ENCODE measurements at places on chromosomes 11 and 22.

GRCh38 chr11:112247201-112247600 lies 13.5 kb downstream of the PLET1 start:
- DNase-seq, result no peak

DNA sequence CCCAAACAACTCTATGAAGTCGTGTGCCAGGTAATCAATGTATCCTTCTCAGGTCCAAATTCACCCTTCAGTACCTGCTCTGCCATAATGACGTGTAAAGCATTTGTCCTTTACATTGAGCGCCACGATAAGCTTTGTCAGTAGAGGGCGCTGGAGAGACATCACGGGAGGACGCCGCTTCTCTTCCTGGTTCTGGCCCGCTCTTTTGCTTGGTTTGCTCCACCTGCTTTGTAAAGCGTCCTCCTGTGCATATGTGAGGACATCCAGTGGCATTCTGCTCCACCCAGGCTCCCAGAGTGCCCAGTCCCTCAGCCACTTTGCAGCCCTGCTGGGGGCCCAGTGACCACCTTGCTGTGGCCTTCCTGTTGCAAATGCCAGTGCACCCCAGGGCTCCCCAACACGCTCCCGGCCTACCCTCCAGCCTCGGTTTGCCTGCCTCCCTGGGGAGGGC lies 61.1 kb downstream of the WT1 start:
- peak; percentile 3 for DNase-seq

GRCh38 chr11:69272831-69273485 lies 21.0 kb upstream of the MYEOV start:
- DNase-seq, result no peak

DNA sequence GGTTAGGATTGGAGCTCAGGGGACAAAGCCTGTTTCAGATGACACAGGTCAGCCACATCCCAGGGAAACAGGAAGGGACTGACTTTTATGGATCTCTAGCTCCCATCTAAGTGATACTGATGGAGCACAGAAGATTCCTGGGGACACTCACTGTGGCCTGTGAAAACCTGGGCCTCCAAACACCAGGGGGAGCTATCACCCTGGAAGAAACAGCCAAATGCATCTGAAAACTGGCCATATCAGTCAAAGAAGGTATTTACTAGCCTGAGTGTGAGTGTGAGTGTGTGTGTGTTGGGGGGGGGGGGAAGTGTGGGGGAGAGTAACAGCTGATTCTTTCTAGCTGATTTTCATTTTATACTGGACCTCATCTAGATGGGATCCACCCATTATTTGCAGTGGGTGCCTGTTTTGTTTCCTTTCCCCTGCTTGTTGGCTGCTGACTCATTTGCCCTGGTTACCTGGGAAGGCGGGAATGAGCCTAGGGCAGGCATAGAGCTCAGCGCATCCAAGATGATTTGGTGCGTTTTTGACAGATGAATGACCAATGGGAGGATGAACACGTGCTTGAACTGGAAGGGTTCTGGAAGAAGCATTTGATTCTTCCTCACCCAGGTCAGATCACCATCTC lies 284.0 kb downstream of the KIRREL3 start:
- DNase-seq, result peak; percentile 61

GRCh38 chr11:59368238-59369022 lies 9.7 kb downstream of the OR5AN1 start:
- DNase-seq, result no peak

DNA sequence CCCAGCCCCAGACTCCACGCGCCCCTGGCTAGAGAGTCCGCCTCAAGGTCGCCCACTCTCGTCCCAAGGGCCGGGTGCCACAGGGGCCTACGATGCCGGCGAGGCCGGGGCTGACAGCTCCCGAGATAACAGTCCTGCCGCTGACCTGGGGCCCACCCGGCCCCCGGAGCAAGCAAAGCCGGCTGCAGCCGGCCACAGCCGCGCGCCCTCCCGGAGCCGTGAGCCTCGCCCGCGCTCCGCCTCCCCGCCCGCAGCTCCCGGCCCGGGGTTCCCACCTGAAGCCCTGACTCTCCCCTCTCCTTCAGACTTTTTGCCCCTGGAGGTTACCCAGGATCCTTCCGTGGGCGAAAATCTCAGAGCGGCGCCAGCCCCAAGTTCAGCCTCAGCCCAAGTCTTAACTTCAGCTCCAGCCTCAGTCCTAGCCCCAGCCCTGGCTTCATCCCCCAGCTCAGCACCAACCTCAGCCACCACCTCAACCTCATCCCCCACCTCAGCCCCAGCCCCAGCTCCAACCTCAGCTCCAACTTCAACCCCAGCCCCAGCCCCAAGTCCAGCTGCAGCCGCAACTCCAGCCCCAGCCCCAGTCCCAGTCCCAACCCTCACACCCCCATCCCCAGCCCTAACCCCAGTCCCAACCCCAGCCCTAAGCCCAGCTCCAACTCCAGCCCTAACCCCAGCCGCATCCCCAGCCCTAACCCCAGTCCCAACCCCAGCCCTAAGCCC lies 1.7 kb downstream of the KLHDC7B start:
- no peak for DNase-seq

DNA sequence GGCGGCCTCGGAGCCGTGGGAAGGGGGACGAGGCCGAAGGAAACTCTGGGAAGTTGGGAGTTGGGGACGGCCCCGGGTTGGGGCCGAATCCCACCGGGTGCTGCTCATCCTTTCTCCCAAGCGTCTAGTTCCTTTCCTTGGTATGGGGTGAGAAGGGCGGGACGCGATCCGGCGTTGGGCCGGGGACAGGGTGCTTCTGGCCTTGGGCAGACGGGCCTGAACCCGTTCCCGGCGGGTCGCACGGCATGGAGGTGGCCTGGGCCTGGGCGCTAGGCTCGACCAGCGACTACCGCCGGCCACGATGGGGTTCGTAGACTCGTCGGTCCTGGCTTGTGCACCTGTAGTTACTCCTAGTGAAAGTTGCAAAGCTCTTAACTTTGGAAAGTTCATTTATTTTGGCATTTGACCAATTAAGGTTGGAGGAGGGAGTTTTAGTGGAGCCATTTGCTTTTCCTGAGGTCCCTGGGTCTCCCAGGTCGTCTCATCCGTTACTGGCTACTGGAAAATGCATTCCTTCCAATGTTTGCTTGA lies 1.0 kb downstream of the SYT9 start:
- no peak for DNase-seq

- no peak for DNase-seq
Measured at GRCh38 chr22:37544955-37545702, 15.2 kb upstream of the CDC42EP1 start.

GRCh38 chr11:112718483-112718882 lies 242.7 kb upstream of the NCAM1 start:
- no peak for DNase-seq

- DNase-seq, result no peak
Measured at GRCh38 chr11:88655196-88655595, 317.7 kb upstream of the CTSC start.

DNA sequence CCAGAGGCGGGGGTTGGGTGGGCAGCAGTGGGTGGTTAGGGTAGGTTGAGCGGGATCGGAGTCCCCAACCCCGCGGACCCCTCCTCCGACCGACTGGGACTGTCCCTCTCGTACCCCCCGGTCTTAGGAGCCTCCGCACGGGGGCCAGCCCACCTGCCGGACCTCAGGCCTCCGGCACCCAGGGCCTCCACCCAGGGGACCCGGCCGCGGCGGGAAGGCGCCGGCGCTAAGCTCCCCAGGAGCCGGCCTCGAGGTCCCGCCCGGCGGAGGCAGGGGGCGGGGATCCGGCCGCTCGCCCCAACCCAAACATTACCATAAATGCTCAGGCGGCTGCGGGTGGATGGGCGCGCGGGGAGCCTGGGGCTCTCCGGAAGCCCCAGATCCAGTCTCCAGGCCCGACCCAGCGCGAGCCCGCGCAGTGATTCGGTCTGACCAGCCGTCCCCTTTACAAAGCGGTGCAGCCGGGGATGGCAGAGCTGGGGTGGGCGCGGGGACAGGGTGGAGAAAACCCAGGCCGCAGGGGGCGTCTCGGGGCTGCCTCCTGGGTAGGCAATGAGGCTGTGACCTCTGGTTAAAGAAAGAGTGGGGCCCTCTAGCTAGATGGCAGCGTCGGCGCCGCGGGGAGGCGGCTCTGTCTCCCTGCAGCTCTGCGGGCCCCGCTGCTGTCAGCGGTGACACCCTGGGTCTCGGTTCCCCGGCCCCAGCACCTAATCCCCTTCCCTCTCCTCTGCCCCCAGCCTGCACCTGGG lies 4.0 kb upstream of the MCAM start:
- DNase-seq, result peak; percentile 17

DNA sequence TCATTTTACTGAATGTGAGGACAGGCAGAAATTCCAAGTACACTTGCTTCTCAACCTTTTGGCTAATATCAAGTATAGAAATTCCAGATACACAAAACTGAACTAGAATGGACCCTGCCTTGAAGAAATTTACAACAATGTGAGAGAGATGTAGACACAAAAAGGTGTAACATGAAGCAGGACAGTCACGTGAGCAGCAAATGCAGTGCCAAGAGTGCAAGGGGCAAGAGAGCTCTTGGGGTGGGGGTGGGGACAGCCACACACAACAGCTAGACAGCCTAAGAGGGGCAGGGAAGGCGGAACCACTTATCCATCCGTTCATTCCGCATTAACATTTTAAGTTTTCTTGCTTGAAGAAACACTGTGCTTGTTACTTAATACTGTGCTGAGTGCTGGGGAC lies 28.9 kb downstream of the PLEKHA7 start:
- DNase-seq, result no peak

GRCh38 chr11:75346912-75347647 lies 4.4 kb downstream of the ARRB1 start:
- DNase-seq, result no peak

- no peak for DNase-seq
Measured at GRCh38 chr11:32088117-32088941, 2.5 kb upstream of the RCN1 start.

GRCh38 chr11:63839508-63840355 lies 822 bp downstream of the MARK2 start:
- DNase-seq, result no peak

DNA sequence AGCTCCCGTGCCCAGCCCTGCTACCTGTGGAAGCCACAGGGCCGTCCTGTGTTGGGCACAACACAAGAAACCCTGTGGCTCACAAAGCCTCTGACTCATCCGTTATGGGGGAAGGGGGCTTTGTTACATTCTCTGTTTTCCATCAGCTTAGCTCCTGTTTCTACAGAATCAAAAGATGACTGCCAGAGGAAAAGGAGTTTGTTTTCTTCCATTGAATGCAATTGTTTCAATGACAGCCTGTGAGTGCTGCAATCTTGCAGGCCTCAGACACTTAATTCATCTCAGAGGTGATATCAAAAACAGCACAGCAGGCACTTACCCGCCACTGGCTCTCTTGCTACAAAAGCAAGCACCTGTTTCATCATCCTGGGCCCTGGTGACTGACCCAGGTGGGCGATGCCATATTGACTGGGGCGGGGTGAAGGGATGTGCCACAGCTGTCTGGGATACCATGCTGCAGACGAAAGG lies 194.3 kb downstream of the OPCML start:
- DNase-seq, result no peak

DNA sequence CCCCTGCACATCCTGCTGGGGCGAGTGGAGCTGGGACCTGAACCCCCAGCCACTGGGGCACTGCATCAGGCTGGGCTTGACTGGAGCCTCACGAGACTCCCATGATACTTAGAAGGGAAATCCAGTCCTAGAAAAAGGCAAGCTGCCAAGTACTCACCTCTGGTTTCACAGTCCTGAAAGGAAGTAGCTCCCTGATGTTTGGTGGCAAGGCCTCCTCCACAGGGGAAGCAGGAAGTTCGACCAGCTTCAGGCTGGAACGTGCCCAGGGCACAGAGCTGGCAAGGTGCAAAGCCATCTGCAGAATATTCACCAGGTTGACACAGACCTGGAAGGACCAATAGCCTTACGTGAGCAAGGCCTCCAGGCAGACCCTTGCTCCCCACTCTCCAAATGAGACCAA lies 26.8 kb upstream of the NRIP3 start:
- DNase-seq, result peak; percentile 36

DNA sequence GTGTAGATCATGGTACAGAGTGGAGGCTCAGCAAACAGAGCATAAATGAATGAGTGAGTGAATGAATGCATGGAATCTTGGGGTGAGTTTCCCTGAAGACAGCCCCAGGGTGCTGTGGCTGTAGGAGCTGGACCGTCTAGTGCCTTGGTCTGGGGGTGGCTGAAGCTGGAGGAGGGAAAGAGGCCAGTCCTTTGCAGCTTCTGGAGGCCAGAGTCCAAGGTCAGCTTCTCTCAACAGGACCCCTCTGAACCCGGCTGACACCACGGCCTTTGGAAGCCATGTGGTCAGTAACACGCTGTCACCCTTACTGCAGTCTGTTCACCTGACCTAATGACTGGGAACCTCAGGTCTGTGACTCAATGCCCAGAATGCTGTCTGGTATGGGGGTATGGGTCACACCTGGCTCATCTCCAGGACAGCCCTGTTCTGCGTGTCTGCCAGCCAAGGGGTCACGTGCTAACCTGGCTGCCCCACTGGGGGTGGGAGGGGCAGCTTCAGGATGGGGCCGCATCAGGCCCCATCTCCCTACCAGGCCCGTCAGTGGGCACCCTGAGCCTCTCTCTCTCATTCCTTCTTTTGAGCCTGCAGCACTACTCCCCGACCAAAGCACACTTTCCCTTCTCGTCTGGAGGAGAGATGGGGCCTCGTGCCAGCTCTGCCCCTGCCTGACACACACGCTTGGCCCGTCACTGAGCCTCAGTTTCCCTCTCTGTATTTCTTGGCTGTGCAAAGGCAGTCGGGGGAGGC lies 24.1 kb upstream of the CHKA start:
- DNase-seq, result no peak

DNA sequence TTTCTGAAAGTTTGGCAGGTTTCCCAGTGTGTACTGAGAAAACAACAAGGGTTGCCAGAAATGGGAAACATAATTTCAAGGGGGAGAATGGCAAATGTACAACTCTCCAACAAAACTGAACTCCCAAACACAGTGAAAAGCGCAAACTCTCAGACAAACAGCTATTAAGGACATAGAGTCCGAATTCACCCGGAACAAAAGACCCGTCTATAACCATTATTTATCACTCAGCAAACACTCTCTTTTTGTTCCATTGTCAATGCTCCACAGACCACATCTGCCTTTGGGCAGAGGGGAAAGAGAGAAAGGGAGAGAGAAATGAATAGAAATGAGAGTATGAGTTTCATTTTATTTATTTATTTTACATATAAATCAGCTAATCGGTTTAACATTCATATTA lies 21.7 kb downstream of the KIRREL3 start:
- DNase-seq, result peak; percentile 94

DNA sequence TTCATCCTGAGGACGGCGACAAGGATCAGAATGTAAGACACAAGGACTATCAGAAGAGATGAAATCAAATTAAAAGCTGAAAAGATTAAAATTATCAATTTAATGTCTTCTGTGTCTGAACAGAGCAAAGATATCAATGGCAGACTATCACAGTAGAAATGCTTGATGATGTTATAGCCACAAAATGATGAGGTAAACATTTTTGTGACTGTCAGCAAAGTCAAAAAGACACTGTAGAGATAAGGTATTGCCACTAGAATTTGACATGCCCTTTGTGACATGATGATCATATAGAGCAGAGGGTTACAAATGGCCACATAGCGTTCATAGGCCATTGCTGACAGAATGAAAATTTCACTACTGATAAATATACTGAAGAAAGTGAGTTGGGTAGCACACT lies 12.2 kb downstream of the OR5J2 start:
- no peak for DNase-seq
